ENCODE measurements at places on chromosomes 1 and 21. TPM values are rescaled to one million over a fixed set of nuclear protein-coding genes. Genes with fewer than 3 reads are reported as not detected.

FCN3 gene
- not detected for total RNA-seq

WASF2 gene
- 105 TPM for total RNA-seq

PROK1 gene
- not detected for total RNA-seq

DNA sequence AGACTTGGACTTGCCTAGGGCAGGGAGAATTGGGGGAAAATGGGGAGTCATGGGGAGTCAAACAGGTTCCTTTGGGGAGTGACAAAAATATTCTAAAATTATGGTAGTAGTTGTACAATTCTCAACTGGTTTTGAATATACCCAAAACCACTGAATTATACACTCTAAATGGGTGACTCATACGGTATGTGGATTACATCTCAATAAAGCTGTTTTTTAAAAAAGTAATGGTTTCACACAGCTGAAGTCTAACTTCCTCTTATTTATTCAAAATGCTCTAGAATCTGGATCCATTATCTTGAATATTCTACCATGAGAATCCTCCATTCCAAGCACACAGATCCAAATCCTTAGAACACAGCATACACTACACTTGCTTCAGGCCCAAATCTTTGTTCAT, 11.1 kb downstream of the EIF4G3 start:
- H3K4me3 ChIP-seq, result no peak overlapping the region
- no peaks in the 10 kb centered on the region for H3K27me3 ChIP-seq

PERM1 gene
- total RNA-seq, result not detected

TRABD2B gene
- not detected for total RNA-seq

GRCh38 chr1:219902951-219903350, 25.4 kb downstream of the SLC30A10 start:
- no peak for DNase-seq
- H3K27ac ChIP-seq, result no peak overlapping the region
- H3K27me3 ChIP-seq, result peaks cover 17% of the 10 kb centered on the region

CRP gene
- total RNA-seq, result not detected

- H3K27ac ChIP-seq, result no peak overlapping the region
- no peaks in the 10 kb centered on the region for H3K4me1 ChIP-seq
- H3K36me3 ChIP-seq, result no peaks in the 10 kb centered on the region
- no peak overlapping the region for H3K4me3 ChIP-seq
- DNase-seq, result no peak
Observed at GRCh38 chr1:232398823-232399222, 231.1 kb downstream of the SIPA1L2 start.

DNA sequence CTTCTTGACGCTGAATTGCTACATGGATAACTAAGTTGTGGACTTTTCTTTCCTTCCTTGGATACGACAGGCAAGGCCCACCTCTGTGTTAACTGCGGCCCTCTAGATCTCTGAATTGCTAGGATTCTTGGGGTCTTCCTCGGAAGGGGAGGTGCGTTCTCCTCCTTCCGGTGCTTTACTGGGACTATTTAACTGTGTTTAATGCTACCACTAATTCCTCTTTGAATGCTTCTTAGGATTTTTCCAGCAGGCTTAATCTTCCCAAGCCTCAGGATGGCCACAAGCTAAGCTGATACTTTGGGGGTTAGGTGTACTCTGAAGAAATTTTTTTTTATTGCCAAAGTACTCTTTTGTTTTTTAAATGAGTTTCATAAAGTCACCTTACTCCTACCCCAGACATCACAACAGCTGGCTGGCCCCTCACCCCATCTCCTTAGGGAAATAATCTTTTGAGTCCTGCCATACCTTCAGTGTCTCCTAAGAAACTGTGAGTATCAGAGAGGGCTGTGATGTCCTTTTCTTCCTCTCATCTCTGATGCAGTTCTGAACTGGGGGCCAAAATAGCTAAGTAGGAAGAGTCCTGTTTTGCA, 21.4 kb downstream of the KIRREL1 start:
- no peaks in the 10 kb centered on the region for H3K36me3 ChIP-seq
- H3K27ac ChIP-seq, result no peak overlapping the region
- H3K4me1 ChIP-seq, result no peaks in the 10 kb centered on the region
- DNase-seq, result no peak

CD101 gene
- total RNA-seq, result 1.1 TPM

DNA sequence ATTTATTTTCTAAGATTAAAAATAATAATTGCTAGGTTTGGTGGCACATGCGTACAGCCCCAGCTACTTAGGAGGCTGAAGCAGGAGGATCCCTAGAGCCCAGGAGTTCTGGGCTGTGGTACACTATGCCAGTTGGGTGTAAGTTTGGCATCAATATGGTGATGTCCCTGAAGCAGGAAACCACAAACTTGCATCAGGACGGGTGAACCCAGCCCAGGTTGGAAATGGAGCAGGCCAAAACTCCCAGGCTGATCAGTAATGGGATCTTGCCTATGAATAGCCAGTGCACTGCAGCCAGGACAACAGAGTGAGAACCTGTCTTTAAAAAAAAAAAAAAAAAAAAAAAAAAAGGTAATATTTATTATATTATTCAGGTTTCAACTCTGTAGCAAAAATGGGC, 92.4 kb upstream of the PGD start:
- peaks cover 5% of the 10 kb centered on the region for H3K4me1 ChIP-seq
- H3K27me3 ChIP-seq, result no peaks in the 10 kb centered on the region
- H3K36me3 ChIP-seq, result peaks cover 9% of the 10 kb centered on the region
- DNase-seq, result no peak
- H3K4me3 ChIP-seq, result no peak overlapping the region
- no peak overlapping the region for H3K27ac ChIP-seq

DNA sequence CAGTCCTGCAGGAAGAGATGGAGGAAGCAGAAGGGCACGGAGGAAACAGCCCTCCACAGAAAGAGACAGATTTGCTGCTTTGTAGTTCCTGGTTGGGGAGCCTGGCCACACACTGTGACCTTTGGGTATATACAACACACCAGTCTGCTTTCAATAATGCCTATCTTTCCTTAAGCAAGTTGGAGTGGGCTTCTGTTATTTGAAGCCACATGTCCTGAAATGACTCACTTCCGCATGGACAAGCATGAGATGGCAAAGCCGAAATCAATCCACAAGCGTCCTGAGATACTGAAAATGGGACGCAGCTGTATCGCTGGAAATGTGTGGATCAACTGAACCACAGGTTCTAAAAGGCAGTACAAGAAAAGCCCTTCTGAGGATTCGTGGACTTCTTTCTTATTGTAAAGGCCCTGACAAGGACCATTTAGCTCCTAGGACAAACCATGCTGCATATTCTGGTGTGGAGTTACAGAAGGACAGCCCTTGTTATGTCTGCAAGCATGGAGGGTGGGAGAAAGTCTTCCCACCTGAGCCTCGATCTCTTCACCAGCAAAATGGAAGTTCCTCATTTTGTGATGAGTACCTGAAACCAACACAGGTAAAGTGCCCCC, 22.7 kb upstream of the FHAD1 start:
- H3K36me3 ChIP-seq, result no peaks in the 10 kb centered on the region
- no peak for DNase-seq
- peaks cover 7% of the 10 kb centered on the region for H3K27me3 ChIP-seq
- H3K27ac ChIP-seq, result no peak overlapping the region
- H3K4me1 ChIP-seq, result no peaks in the 10 kb centered on the region

- DNase-seq, result no peak
- peaks cover 11% of the 10 kb centered on the region for H3K36me3 ChIP-seq
- no peaks in the 10 kb centered on the region for H3K27me3 ChIP-seq
- H3K27ac ChIP-seq, result no peak overlapping the region
- H3K4me1 ChIP-seq, result peaks cover 73% of the 10 kb centered on the region
- H3K4me3 ChIP-seq, result no peak overlapping the region
Observed at GRCh38 chr1:39269349-39269748, 64.9 kb downstream of the MACF1 start.

DDR2 gene
- total RNA-seq, result 0.26 TPM

- peaks cover 2% of the 10 kb centered on the region for H3K4me1 ChIP-seq
- H3K27ac ChIP-seq, result no peak overlapping the region
- H3K36me3 ChIP-seq, result peaks cover 1% of the 10 kb centered on the region
Observed at GRCh38 chr1:27122652-27123051, 32.3 kb downstream of the SLC9A1 start.

GRCh38 chr1:157173900-157174410, 35.8 kb upstream of the ETV3 start:
- H3K4me3 ChIP-seq, result no peak overlapping the region
- DNase-seq, result no peak
- H3K4me1 ChIP-seq, result no peaks in the 10 kb centered on the region
- H3K27me3 ChIP-seq, result peaks cover 22% of the 10 kb centered on the region

KCNE2 gene
- total RNA-seq, result not detected

GRCh38 chr1:234861761-234862160, 251.8 kb upstream of the IRF2BP2 start:
- no peak for DNase-seq
- H3K27me3 ChIP-seq, result no peaks in the 10 kb centered on the region
- peaks cover 11% of the 10 kb centered on the region for H3K4me1 ChIP-seq
- H3K36me3 ChIP-seq, result no peaks in the 10 kb centered on the region
- H3K4me3 ChIP-seq, result no peak overlapping the region

DNA sequence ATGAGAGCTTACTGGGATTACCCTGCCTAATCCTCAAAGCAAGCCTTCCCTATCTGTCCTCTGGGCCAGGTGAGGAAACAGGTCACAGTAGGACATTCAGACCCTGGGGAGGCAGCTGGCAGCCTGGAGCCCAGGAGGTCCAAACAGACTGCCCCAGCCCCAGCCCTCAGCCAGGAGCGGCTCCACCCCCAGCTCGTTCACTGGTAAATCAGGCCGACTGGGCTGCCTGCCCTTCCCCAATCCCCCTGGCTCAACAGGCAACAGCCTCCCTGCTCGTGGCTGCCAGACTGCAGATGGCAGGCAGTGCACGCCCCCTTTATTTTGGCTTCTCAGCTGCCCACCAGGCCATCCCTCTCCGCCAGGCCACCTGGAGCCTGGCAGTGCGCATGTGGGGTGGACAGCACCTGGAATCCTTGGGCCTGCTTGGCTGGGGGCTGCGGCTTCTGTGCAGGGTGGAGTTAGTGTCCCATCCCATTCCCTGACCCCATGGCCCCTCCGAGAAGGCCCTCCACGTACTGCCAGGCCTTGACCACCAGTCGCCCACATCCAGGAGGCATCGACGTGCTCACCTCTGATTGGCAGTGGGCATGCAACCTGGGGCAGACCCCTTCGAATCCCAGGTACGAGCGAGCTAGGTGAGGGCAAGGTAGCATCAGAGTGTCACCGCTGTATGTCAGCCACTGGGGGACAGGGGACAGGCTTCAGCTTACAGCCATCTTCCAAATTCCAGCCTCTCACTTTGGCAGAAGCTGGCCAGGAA, 11.2 kb upstream of the ZNF670 start:
- H3K36me3 ChIP-seq, result peaks cover 1% of the 10 kb centered on the region
- no peaks in the 10 kb centered on the region for H3K4me1 ChIP-seq
- H3K27ac ChIP-seq, result no peak overlapping the region
- no peak for DNase-seq

GRCh38 chr1:41509270-41509671, 24.8 kb upstream of the EDN2 start:
- no peak overlapping the region for H3K4me3 ChIP-seq
- peaks cover 12% of the 10 kb centered on the region for H3K36me3 ChIP-seq
- no peaks in the 10 kb centered on the region for H3K27me3 ChIP-seq
- DNase-seq, result no peak
- no peaks in the 10 kb centered on the region for H3K4me1 ChIP-seq

ACBD6 gene
- 31.1 TPM for total RNA-seq

COL16A1 gene
- total RNA-seq, result 0.47 TPM

DNA sequence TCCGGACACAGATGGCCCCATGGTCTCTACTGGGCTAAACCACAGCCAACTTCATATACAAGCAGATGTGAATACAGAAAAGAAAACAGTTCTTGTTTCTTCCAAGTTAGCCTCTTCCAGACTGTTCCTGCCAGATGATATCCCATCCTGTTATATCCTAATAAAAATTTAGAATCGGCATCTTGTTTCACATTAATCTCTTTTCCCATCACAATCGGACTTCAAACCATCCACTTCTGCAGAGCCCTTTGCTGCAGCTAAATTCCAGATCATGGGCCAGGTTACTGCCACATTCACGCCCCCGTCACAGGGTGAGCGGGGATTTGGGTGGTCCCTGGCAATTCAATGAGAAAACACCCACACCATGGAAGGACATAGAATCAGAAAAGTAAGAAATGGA, 57.2 kb downstream of the NPHP4 start:
- H3K4me3 ChIP-seq, result no peak overlapping the region
- H3K4me1 ChIP-seq, result no peaks in the 10 kb centered on the region
- H3K27ac ChIP-seq, result no peak overlapping the region

NR5A2 gene
- total RNA-seq, result not detected

GRCh38 chr1:235397733-235398132, 30.5 kb downstream of the TBCE start:
- peaks cover 5% of the 10 kb centered on the region for H3K36me3 ChIP-seq
- no peak for DNase-seq
- H3K4me1 ChIP-seq, result peaks cover 2% of the 10 kb centered on the region
- no peak overlapping the region for H3K4me3 ChIP-seq
- no peaks in the 10 kb centered on the region for H3K27me3 ChIP-seq
- H3K27ac ChIP-seq, result no peak overlapping the region

EPHA8 gene
- not detected for total RNA-seq

OR6K6 gene
- total RNA-seq, result not detected

F3 gene
- 0.10 TPM for total RNA-seq

DNA sequence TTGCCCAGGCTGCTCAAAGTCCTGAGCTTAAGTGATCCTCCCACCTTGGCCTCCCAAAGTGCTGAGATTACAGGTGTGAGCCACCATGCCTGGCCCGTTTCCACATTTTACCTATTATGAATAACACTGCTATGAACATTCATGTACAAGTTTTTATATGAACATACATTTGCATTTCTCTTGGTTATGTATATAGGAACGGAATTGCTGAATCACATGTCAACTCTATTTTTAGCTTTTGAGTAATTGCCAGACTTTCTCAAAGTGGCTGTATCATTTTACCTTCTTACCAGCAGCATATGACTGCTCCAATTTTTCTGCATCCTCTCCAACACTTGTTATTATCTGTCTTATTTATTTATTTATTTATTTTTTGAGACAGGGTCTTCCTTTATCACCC, 2.7 kb downstream of the SPATA21 start:
- no peak overlapping the region for H3K27ac ChIP-seq
- H3K27me3 ChIP-seq, result no peaks in the 10 kb centered on the region
- no peak for DNase-seq
- H3K36me3 ChIP-seq, result no peaks in the 10 kb centered on the region

GRCh38 chr1:109134423-109134822, 20.5 kb downstream of the ELAPOR1 start:
- peak; percentile 26 for DNase-seq
- no peaks in the 10 kb centered on the region for H3K27me3 ChIP-seq
- H3K4me1 ChIP-seq, result peaks cover 11% of the 10 kb centered on the region
- no peak overlapping the region for H3K4me3 ChIP-seq
